ENCODE measurements at places on chromosomes 1 and 21.

DNA sequence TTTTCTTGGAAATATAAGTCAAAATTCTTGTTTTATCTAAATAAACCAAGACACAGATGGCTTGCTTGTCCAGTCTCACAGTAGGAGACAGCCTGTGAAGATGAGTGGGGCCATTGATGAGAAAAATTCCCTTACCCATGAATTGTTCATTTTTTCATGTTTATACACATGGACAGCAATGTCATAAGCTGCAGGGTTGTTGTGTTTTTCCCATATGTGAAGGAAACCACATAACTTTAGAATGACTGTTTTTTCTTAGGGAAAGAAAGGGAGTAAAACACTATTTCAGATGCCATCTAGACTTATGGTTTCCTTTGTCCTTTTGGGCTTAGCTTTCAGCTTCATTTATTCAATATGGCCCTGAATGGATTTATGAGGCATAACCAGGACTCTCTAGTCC, 622.5 kb upstream of the NR5A2 start:
- DNase-seq: no peak

DNA sequence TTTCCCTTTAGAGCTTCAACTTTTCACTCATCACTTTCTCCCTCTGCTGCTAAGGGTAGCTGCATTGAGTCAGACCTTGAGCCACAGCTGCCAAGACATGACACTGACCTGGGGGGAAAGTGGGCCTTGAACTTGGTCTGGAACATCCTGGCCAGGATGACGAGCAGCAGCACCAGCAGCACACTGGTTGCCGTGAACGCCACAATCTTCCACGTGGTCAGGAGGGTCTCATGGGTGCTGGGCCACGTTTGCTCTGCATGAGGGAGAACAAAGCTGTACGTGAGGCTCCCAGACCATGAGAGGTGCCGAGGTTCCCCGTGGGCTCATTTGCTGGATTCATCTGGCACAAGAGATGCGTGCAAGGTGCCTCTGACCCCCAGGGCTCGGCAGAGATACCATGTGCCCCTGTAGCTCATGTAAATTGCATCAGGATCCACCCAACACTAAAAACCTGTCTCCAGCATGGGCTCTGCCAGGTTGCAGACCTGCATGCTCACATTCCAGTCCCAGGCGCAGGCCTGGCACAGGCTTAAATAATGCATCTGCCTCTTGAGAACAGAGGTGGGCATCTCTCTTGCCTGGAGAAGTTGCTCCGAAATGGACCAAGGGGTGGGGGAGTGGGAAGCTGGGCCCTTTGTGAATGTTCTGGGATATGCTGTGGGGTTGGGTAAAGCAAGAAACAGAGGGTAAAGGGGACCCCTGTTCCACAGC, 84.6 kb upstream of the TLR5 start:
- DNase-seq: no peak

GRCh38 chr1:227951624-227952373, 4.1 kb upstream of the WNT9A start:
- DNase-seq: no peak

- no peak for DNase-seq
These were observed 20.7 kb downstream of the FOXO6 start for GRCh38 chr1:41381692-41382479.

DNA sequence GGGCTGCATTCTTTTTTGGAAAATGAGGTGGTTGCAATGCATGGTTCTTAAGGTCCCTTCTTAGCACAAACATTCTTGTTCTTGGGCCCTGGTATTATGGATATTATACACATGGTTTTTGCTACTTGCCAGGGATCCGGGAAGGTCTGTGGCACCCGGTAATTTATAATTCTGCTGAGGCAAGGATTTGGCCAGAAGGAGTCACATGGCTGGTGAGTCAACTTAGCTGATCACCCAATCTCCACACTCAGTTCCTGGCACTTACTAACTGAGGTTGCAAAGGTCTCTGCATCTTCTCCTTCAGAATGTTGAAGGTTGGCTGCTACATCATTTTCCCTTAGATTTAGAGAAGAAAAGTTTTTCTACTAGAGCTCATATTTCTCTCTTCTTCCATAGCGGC, 112.5 kb downstream of the ROR1 start:
- DNase-seq: no peak

DNA sequence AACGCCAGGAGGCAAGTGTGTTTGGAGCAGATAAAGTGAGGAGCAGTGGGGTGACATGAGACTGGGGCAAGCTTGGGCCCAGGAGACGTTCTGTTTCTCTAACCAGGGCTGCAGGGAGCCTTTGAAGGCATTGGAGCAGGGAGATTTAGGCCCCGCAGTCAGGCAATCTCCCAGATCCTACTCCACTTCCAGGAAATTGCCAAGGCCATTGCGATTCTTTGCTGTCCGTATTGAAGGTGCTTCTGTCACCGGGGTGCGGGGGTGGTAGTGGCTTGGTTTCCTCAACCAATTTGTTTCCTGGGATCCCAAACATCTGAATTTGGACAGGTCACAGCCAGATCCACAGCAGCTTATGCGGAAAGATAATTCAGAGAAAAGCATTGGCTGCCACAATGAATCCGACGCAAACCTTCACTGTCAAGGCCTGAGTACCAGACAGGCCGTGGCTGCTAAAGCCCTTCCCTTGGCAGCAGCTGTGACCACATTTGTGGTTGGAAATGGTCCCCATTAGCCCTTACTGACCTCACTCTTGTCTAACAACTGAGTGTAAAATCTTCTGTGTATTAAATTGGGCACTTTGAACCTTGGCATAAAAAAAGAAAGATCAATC, 385.6 kb downstream of the PTPRU start:
- no peak for DNase-seq

DNA sequence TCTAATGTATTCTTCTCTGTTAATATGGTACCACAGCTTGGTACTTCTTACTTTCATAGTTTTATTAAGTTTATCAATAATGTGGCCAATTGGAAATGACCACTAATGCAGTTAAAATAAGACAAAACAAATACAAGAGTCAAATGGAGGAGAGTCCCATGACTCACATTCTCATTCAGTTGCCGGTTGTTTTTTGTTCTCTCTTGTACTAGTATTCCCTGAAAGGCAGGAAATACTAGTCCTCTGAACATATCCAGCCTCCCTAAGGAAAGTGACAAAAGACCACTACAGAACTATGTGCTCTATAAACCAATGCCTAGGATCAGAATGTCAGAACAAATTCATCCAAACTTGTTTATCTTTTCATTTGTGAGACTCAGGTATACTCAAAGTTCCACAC, 165.2 kb upstream of the SAMSN1 start:
- DNase-seq: no peak

DNA sequence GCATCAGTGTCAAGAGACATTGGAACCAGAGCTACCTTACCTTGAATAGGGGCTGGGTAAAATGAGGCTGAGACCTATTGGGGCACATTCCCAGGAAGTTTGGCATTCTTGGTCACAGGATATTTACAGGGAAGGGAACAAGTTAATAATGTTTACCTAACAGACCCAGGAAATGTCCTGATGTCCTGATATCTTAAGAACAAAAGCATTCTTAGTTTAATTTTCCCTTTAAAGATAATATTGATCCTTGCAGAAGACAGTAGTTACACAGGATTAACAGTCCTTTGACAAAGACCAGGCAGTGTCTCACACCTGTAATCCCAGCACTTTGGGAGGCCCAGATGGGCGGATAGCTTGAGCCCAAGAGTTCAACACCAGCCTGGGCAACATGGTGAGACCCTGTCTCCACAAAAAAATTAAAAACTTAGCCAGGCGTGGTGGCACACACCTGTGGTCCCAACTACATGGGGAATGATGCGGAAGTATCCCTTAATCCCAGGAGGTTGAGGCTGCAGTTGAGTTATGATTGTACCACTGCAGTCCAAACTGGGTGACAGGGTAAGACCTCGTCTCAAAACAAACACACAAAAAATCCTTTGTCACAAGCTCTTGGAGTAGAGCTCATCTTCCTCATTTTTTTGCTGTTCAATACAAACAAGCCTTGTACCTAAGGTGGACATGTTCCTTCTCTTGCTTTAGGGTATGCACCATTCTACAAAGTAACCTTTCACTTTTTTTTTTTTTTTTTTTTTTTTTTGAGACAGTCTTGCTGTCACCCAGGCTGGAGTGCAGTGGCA, 1.3 kb upstream of the TOMM20 start:
- DNase-seq: no peak

- DNase-seq: no peak
These were observed at the start of gene CCDC190 for GRCh38 chr1:162861101-162861500. TSS of gene CCDC190 (minus strand) at chr1:162861175. CDS start at chr1:162859646, 1,529 bp downstream.

DNA sequence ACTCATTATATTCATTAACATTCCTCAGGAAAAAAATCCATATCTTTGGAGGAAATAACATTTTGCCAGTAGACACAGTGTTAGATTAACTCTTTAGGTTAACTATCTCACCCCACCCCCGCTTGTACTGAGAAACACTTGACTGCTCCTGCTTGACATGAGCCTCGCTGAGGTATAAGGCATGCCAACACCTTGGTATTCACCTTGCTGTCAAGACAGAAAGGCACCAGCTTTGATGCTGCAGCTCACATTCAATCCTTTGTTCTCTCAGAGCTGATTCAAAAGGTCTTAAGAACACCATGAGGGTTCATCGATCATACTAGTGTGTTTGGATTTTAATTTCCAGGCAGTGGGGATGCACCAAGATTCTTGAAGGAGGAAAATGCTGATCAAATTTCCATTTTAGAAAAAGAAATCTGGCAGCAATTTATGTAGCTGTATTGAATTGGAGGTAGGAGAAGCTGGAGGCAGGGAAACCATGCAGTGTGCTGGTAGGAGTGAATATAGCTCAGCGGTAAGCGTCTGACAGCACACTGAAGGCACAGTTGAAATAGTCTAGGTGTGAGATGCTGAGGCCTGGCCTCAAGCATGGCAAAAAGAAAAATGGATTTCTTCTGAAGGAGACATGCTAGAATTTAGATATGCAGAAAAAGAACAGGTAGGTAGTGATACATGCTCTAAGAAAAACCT, 108.0 kb upstream of the ST6GALNAC5 start:
- no peak for DNase-seq

DNA sequence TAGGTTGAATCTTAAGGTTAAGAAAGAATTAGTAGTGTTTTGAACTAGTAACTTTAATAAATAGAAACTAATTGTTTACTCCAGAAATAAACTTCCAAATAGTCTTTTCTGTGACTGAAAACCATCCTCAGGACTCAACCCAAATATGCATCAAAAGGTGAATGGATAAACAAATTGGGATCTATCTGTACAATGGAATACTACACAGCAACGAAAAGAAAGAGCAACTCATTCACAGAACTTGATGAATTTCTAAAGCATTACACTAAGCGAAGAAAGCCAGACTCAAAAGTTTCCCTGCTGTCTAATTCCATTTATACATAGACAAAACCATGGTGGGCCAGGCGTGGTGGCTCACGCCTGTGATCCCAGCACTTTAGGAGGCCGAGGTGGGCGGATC, 25.0 kb downstream of the HEYL start:
- DNase-seq: no peak

- no peak for DNase-seq
These were observed 113.8 kb downstream of the RHOU start for GRCh38 chr1:228849011-228849541.

DNA sequence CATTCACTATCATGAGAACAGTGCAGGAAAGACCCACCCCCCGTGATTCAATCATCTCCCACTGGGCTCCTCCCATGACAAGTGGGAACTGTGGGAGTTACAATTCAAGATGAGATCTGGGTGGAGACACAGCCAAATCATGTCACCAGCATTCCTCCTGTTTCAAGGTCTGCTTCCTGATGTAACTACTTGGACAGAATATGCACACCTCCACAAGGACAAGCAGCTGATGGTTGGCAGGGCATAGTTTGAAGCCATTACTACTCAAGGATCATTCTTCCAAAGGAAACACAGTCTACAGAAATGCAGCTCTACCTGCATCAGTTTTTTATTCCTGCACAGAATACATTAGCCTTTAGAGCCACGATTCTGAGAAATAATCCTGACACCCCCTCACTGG, 28.5 kb upstream of the RNF2 start:
- no peak for DNase-seq

GRCh38 chr1:7207875-7208646, 422.8 kb downstream of the CAMTA1 start:
- no peak for DNase-seq

DNA sequence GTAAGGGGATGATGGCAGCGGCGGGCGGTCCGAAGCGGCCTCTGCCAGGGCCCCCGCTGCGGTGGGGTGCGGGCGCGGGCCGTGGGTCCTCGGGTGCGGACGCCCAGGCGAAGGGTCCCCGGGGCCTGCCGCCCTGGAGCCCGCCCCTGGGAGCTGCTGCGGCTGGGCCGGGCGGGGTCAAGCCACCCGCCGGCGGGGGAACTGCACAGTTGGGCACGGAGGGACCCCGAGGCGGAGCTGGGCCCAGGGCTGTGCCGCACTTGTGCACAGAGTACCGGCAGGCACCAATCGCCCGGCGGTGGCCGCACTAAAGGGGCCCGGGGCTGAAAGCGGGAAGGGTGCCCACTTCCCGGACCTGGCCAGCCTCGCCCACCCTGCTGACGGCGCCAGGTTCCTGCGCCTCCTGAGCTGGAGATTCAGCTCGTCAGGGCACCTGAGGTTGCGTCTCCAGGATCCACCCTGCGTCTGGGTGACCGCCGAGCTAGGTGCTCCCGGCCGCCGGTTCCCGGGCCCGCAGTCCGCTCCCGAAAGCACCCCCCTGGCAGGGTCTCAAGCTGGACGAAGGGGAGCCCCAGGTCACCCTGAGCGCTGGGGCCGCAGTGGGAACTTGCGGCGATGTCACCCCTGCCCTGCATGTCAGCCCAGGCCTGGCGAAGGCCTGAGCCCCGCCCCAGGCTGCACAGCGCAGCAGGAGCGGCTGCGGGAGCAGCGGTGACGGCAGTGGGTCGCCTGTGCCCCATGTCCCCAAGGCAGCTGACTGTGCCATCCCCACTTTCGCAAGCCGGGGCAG, 56.7 kb upstream of the ETV3 start:
- DNase-seq: no peak

DNA sequence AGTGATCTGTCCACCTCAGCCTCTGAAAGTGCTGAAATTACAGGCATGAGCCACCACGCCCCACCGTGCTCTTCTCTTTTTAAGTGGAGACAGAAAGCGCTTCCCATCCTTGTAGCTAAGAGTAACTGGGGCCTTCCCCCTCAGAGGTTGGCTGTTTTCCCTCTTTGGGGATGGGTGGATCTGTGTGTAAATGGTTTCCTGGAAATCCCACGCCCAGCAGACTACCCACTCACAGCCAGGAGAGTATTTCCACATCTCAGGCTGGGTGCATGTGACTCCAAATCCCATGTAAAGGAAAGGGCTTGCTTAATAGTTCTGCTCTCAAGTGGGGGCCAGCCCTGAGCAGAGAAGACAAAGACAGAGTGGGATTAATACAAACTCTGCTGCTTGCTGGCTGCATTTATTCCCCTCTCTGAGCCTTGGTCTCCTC, 19.6 kb upstream of the TCEA3 start:
- no peak for DNase-seq

DNA sequence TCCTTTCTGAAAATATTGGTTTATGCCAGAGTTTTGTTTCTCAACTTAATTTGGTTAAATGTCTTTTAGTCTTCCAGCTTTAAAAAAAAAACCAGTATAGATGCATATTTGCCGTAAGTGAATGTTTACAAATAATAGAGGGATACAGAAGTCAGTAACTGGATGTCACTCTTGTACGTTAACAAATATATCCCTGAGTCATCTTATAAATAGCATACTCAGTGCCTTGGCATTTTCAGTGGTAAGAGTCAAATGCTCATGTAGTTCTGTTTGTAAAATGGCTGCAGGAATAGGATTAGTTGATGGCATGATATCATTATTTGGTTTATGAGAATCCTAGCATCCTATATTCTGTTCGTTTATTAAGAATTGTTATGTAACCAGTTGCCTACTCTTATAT, 55.4 kb downstream of the SPEN start:
- DNase-seq: no peak

GRCh38 chr1:54950006-54950368, 30.4 kb upstream of the TMEM61 start:
- no peak for DNase-seq

Measured in central memory CD4-positive, alpha-beta T cell (primary cell).